ENCODE measurements at places on chromosomes 16 and 17.

- DNase-seq, result no peak
Measured at GRCh38 chr16:28093385-28093725, 29.8 kb upstream of the GSG1L start.

DNA sequence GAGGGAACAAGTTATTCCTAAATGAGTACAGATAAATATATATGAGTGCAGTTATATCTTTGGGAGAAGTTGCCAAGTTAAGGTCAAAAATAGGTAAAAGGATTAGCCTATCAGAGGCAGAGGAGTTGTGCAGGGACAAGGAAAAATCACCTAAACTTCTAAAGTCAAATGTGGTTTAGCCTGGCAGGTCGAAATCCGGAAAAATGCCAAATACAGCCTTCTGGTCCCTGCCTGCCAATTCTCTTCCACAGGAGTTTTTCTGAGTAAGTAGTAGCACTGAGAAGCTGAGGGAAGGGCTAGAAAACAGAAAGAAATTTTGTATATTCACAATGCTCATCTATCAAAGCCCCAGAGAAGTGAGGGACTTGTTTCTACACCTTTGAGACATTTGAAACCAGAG is 17.6 kb upstream of the CES5A start:
- DNase-seq, result no peak

- DNase-seq, result no peak
Measured at GRCh38 chr17:74212209-74212912, 1.0 kb upstream of the TTYH2 start.

DNA sequence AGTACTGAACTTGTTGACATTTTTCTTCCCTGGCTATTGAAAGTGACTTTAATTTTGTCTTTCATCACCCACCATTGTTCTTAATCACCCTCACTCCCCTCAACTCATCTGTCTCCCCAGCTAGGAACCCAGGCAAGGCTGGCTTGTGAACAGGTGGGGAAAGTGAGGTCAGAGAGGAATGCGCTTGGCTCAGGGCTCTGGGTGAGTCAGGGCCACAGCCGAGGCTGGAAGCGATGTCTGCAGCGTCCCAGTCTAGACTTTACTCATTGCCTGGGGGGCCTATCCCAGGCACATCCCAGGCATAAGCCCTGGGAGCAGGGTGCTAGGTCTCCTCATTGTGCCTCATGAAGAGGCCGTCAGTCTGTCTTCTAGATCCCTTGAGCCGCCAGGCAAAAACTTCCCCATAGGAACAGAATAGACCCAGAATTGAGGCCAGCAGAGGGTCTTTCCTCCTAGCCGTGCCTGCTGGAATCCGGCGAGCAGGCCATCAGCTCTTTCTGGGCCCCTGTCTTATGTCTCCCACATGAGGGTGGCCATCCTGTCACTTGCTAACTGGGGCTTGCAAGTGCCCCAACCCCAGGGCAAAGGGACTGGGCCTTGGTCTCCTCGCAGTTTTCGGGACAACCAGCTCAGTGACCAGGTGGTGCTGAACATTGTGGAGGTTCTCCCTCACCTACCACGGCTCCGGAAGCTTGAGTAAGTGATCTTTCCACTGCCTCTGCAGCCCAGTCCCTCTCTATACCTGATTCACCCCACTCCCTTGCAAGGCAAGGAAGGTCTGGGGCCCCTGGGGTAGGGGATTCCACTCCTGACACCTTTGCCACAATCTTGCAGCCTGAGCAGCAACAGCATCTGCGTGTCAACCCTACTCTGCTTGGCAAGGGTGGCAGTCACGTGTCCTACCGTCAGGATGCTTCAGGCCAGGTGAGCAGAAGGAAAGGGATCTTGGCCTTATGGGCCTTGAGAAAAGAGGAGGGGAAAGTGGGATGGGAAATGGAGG is 40.1 kb downstream of the NLRC5 start:
- no peak for DNase-seq

- no peak for DNase-seq
Measured at GRCh38 chr16:89918453-89919347, at the start of gene MC1R. MC1R (plus strand) TSS chr16:89918862; CDS start chr16:89919259, 397 bp downstream.

- DNase-seq, result no peak
Measured at GRCh38 chr17:62134397-62134796, 69.3 kb upstream of the MED13 start.

GRCh38 chr17:5500247-5500588 is 13.9 kb downstream of the MIS12 start:
- DNase-seq, result no peak

DNA sequence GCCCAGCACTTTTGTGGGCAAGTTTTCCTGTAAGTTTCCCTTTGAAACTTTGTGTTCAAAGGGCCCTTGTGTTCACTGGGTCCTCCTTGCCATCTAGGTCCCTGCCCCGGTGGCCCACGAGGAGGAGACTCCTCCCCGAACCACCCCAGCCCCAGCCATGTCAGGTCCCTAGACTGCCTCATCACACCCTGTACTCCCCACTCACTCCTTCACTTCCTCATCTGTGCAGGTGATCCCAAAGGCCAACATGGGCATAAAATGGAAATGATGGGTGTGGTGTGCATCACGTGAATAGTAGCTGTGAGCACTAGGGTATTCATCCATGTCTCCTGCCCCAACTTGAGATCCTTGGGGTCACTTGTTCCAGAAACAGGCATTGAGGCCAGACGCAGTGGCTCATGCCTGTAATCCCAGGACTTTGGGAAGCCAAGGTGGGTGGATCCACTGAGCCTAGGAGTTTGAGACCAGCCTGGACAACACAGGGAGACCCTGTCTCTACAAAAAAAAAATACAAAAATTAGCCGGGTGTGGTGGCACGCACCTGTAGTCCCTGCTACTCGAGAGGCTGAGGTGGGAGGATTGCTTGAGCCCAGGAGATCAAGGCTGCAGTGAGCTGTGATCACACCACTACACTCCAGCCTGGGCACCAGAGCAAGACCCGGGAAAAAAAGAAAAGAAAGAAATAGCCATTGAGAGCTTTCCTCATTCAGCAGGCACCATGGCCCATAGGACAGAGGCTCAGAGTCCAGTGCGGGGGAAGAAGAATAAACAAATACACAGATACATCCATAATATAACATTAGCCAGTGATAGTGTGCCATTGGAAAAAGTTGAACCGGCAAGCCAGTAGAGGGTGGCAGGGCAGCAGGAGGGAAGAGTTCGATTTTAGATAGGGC is 74.5 kb downstream of the KATNIP start:
- DNase-seq, result no peak

DNA sequence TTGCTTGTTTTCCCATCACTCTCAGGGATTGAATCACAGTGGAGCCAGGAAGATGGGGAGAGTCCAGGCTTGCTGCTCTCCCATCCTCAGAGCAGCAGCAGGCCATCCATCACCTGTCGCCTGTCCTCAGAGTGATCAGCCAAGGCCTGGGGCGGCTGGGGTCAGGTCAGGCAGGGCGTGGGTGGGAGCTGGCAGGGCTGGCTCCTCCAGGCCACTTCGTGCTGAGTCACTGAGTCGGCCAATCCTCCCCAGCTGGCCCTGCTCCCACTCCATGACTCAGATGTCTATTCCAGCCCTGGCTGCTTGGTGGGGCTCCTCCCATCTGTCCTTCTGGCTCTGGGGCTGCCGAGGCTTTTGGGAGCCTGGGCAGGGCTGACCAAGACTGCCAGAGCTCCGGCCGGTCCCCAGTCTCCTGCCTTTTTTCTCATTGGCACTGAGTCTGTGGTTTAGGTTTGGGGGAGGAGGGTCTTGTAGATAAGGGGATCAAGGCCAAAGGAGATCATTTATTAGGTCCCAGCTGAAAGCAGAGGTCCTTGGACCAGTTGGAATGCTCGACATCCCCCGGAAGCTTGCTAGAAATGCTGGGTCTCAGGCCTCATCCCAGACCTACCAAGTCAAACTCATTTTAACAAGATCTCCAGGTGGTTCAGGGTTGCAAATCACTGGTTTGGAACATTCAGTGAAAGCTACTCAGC is 72.7 kb downstream of the ABCC1 start:
- DNase-seq, result no peak

- no peak for DNase-seq
Measured at GRCh38 chr16:3465911-3466584, 22.6 kb downstream of the NAA60 start.

GRCh38 chr17:79401704-79402674 is 208.9 kb downstream of the RBFOX3 start:
- DNase-seq, result no peak

- DNase-seq, result no peak
Measured at GRCh38 chr16:11309895-11310633, 28.9 kb upstream of the PRM1 start.

DNA sequence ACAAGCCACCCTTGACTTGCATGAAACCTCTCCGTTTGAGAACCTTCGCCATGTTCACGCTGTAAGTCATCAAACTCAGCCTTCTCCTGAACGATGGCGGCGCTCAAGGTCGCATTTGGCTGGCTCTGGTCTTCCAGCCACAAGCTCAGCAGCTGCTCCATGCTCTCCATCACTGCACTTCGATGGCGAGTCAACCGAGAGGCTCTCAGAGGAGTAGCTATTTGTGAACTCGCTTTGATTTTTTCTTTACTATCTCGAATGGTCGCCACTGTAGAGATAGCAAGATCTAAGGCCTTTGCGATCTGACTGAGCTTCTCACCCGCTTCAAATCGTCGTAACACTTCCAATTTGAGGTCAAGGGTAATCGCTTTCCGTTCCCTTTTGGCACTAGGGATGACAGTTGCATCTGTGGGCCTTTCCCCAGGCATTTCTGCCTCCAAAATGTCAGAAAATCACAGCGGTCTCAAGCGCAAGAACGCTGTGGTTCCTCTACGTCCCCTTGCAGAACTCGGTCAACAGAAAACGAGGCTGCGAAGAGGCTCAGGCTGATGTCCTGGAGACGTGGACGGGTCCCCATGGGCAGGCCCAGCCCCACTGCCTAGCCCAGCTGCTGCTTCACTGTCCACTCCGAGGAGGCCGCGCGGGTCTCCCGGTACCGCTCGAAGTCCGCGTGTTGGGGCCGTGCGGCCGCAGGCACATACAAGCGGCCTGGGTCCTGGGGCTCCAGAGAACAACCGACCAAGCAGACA is 23.1 kb downstream of the DEF8 start:
- no peak for DNase-seq

DNA sequence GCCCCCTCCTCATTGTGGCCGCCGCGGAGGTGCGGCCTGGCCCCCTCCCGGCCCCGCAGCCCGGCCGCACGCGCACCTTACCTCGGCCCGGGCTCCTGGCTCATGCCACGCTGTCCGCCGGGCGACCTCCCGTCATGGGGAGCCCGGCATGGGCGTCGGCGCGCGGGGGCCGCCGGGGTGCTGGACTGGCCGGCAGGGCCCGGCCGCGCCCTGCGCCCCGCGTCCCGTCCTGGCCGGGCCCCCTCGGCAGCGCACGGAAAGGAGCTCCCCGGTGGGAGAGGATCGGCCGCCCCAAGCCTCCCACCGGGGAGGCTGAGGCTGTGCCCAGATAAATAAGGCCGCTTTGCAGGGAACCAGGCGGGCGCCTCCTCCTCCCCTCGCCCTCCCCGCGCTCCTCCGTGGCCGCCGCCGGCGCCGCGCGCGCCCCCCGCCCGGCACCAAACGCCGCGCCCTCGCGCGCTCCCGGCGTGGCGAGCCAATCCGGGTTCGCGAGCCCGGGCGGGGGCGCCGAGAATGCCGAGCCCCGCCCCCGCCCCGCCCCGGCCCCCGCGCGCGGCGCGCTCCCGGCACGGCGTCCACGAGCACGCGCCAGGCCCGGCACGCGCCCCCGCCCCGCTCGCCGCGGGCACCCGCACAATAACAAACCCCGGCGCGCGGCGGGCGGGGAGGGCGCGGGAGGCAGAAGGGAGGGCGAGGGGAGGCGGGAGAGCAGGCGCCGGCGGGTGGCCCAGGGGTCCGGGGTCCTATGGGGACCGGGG is at the start of gene FBXL16:
TSS of gene FBXL16 (minus strand) at position 371 of the 758 bp plus-strand sequence. CDS start 8,396 bp downstream, outside the sequence.
- DNase-seq, result peak; percentile 60

- DNase-seq, result no peak
Measured at GRCh38 chr17:31320241-31320640, 1.2 kb downstream of the EVI2A start.

DNA sequence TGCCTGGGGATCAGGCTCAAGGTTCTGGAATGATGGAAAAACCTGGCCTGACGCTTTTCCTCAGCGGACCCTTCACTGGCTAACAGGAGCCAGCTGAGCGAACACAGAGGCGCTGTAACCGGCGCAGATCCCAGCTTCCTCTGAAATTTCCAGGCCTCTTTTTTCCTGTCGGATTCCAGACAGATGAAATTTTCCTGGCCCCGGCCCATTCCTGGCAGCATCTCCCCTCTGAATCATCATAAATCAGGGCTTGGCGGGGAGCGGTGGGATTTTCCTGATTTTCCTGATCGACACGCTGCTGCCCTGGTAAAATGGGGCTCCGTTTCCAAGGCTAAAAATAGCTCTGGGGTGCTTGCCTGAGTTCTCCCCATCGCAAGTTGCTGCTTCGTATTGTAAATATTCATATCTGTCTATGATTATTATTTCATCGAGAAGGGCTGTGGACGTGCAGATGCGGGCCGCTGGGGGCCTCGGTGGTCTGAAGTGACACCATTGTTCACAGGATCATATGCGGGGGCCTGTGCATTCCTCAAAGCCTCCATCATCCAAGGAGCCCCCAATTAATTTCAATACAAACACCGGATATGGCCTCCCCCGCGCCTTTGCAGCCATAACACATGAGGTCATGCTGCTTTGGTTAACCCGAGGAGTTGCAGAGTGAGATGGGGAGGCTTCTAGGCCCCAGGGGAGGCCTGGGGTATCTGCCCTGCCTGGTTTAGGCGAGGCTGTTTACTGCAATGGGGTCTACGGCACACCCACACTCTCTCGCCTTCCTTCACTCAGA is 45.8 kb upstream of the ETV4 start:
- DNase-seq, result no peak

DNA sequence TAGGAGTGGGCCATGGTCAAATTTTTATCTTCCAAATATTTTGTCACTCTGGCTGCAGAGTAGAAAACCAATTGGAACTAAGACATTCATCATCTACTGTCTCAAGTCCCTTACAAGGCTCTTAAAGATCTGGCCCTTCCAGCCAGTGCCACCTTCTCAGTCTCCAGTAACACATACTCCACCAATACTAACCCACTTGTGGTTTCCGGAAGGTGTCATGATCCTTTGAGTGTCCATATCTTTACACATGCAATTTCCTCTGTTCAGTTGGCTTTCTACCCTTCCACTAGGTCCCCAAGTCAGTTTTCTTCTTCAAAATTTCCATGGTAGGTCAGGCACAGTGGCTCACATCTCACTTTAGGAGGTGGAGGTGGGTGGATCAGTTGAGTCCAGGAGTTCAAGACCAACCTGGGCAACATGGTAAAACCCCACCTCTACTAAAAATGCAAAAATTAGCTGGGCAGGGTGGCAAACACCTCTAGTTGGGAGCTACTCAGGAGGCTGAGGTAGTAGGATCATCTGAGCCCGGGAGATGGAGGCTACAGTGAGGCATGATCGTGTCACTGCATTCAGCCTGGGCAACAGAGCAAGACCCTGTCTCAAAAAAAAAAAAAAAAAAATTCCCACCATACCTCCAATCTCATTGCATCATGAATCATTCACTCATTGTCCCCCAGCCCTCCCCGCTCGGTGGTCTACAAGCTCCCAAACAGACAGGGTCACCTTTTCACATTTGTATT is 6.0 kb upstream of the GRB2 start:
- no peak for DNase-seq

GRCh38 chr17:193841-194806 is 12.7 kb upstream of the DOC2B start:
- no peak for DNase-seq

DNA sequence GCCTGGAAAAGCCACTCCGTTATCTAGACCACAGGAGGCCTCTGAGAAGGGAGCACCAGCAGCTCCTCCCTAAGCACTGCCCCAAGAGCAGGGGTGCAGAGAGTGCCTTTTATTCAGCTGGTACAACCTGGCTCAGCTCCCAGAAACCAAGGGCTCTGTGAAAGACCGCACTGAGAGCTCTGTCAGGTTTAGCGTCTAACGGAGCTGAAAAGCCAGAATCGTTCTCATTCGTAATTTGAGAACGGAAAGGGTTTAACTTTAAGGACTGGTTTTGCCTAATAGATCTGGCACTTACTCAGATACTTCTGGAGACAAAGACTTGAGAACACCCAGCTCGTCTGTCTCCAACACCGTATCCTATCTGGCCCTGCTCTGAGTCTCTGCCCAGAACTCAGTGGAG is 13.5 kb downstream of the MPG start:
- DNase-seq, result no peak
